ENCODE measurements at places on chromosomes 12 and 14.

- DNase-seq = no peak
Measured at GRCh38 chr12:97941686-97942354, 479.2 kb downstream of the RMST start.

- DNase-seq = no peak
Measured at GRCh38 chr12:102501773-102502172, 21.4 kb upstream of the IGF1 start.

GRCh38 chr14:101735453-101735852, 26.1 kb upstream of the PPP2R5C start:
- DNase-seq = no peak

DNA sequence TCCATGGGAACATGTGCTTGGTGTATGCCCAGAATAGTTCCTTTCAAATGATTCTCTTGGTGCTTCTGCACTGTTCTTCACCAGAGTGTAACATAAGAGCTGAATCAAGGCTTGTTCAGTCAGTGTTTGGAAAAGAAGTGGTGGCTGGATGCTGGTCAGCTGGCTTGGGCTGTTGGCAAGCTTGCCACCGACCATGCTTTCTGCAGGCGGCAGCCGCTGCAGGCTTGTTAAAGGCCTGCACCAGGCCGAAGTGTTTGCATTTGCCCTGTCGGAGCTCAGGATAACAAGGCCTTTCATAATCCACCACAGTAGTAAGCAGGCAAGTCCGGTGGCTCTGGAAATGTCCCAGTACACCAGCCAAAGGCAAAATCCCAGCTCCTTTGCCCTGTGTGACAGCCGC, 26.9 kb downstream of the DAAM1 start:
- peak; percentile 92 for DNase-seq

- no peak for DNase-seq
Measured at GRCh38 chr14:104978746-104979691, 845 bp upstream of the AHNAK2 start.
